NCI-H1436 treated with DMSO at 0.1 percent for 48 hours (cell line): ENCODE measurements at places on chromosomes 5 and 9.

DNA sequence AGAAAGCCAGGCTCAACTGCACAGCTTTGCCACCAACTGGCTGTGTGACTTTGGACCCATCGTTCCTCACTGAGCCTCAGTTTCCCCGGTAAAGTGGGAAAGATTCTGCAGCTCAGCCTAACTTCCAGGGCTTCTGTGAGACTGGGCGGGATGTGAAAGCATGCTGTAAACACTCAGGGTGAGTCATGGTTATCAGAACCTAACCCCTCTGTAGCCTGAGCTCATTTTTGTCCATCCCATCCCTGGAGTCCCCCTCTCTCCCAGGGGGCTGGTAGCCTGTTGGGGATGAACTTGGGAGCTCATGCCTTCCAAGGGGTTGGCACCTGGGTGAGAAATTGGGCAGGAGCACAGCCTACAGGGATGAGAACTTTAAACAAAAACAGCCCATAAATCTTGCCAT, 2.3 kb downstream of the CCDC69 start:
- no peak for DNase-seq

DNA sequence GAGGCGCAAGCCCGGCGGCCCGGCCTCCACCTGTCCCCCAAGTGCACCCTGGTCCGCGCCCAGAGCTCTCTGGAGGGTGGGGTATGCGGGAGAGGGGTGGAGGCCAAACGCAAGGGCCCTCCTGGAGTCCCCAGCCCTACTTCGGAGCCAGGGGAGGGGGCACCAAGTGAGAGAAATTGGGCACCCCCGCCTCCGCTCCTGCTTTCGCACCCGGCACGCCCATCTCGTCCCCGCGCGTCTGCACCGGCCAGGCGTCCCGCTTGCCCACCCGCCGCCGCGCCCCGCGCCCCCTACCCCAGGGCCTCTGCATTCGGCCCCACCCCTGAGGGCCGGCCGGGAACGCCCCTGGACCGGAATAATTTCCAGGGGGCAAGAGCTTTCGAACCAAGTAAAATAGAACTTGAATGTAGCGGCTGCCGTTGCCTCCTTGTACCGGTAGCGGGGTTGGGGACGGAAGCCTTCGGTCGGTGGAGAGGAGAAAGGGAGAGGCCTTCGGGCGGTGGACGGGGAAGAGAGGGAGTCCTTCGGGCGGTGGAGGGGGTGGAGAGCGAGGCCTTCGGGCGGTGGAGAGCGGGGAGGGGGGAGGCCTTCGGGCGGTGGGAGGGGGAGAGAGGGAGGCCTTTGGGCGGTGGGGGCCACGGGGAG, 694 bp upstream of the PHPT1 start:
- no peak for DNase-seq

GRCh38 chr5:58800861-58801540, 218.1 kb downstream of the RAB3C start:
- no peak for DNase-seq

DNA sequence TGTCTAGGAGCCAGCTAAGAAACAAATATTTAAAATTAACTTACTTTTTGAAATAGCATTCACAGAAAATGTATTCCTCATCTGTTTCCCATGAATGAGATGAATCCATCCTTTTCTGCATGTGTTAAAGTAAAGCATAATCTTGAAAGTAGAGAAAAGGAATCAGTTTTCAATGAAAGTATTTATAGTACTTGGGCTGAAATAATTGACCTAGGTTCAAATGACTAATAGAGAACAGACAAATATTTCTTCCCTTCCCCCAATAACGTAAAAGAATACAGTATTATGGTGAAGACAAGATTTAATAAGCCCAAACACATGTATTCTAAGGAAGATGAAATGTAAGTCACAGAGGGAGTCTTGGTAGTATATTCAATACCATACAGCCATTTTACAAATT, 403.5 kb downstream of the ZNF608 start:
- DNase-seq = no peak

DNA sequence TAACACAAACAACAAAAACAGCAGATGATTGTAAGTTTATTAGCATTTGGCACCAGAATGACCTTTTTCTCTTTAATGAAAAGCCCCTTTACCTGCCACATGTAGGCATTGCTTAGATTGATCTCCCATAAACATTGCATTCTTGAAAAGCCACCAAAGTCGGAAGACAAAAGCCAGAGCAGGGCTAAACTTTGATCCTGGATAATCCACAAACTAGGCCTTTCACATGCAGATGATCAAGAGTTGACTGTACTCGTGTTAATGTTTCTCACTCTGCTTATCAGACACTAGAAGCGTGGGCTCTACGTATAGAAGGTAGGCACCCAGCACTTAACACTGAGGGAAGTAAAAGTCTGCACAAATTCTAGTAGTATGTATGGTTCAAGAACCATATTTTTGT, 21.0 kb upstream of the PHF2 start:
- DNase-seq = no peak

- DNase-seq = no peak
These were observed 122.8 kb upstream of the SLIT3 start for GRCh38 chr5:169423580-169424278.

GRCh38 chr9:85056203-85056572, 386.7 kb downstream of the NTRK2 start:
- no peak for DNase-seq

GRCh38 chr5:67679184-67679841, 482.7 kb upstream of the CD180 start:
- no peak for DNase-seq

DNA sequence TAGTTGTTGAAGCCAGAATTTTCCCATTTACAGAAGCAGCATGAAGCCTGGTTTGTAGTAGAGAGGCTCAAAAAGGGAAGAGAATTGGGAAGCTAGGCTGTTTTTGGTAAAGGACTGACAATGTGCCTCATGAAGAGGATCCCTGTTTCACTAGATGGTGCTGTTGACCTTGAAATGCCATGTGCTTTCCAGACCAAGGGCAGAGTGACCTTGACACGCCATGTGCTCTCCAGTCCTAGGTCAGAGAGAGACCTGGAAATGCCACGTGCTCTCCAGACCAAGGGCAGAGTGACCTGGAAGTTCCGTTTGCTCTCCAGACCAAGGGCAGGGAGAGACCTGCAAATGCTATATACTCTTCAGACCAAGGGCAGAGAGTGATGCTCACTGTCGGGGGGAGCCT, 32.0 kb downstream of the UNC13B start:
- no peak for DNase-seq

DNA sequence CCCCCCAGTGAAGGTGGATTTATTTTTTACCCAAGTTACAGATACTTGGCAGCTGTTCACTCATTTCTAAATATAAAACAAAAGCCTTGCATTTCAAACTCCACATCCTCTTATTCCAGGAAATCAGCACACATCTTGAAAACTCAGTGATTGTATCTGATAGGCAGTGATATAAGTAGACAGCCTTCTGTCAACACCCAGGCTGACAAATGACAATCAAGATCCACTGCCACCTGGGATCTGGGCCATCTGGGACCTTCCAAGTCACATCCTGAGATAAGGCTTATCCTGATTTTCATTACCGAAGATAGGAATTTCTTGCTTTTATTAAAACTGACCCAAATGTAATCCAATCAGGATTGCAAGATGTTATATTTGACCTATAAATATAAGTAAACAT, 201.3 kb upstream of the PUM3 start:
- no peak for DNase-seq

DNA sequence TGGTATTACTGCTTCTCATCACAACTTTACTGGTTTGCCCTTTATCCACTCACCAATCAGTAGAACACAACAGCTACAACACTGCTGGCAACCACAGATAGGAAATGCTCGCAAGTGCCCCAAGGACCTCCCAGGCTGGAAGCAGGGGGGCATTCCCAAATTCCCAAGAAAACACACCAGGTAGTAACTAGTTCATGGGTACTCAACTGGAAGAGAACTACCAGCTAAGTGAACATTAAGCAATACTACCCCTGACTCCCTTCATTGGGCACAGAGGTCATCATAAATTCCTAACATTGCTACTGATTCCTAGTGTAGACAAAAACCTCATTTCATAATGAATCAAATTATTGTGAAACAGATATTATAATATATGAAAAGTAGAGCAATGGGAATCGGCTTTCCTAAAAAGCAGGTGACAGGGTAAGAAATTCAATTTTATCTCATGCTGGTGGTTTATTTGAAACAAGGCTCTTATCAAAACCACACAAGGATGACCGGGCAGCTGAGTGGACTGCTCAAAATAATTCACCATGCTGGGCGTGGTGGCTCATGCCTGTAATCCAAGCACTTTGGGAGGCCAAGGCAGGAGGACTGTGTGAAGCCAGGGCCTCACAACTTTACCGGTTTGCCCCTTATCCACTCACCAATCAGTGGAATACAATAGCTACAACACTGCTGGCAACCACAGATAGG, 81.6 kb downstream of the TLE1 start:
- no peak for DNase-seq

- peak; percentile 15 for DNase-seq
These were observed 33.5 kb upstream of the EBF1 start for GRCh38 chr5:159133041-159133741.

GRCh38 chr9:20289423-20290010, 332.8 kb downstream of the MLLT3 start:
- no peak for DNase-seq

- DNase-seq = no peak
These were observed 3.3 kb upstream of the SLC6A3 start for GRCh38 chr5:1448511-1449011.

- DNase-seq = no peak
These were observed 3.3 kb downstream of the RPL35 start for GRCh38 chr9:124858330-124859046.

DNA sequence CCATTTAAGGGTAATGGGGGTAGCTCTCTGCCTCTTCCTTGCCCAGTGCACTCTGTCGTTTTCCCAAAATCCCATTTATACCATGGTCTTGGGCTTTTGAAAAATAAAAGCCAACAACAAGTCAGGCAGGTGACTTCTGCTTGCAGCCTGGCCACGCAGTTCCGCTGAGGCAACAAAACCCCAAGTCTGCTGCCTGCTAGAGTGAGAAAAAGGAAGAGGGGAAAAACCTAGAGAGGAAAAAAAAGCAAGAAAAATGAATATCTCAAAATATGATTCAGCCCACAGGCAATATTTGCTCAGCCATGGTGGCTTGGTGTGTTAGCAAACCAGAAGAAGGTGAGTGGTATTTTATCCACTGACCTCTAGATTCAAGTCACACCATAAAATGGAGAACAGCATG, 148.2 kb upstream of the FSTL4 start:
- no peak for DNase-seq

- no peak for DNase-seq
These were observed 94.7 kb downstream of the MYO10 start for GRCh38 chr5:16841416-16841815.

- DNase-seq = no peak
These were observed 215.8 kb downstream of the EPB41L4A start for GRCh38 chr5:112203229-112203628.

- DNase-seq = no peak
These were observed 5.0 kb downstream of the TNIP1 start for GRCh38 chr5:151075698-151076331.

GRCh38 chr5:112472614-112473013, 53.5 kb upstream of the EPB41L4A start:
- DNase-seq = no peak

GRCh38 chr9:35322075-35322885, 160.5 kb downstream of the UNC13B start:
- no peak for DNase-seq
